ENCODE measurements at places on chromosomes 5 and 9.

GRCh38 chr5:143279698-143280097 is 123.8 kb downstream of the NR3C1 start:
- no peak for DNase-seq

GRCh38 chr9:112408819-112409218 is 28.9 kb downstream of the HSDL2 start:
- no peak for DNase-seq

DNA sequence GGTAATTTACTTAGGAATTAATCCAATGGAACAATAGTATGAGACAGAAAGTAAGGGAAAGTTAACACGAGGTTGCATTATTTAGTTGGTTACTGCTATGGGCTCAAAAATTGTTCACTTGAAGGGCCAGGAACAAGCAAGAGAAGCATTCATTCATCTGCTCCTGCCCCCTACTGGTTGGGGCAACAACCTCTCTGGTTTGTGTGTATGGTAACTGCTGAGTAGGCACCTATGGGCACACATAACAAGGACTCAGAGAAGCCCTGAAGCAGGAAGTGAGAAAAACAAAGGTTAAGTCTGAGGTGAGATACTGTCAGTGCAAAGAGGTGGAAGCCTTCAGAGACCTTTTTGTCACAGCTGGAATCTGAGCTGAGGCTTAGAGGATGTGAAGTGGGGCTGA is 34.4 kb upstream of the RANBP6 start:
- DNase-seq, result no peak

DNA sequence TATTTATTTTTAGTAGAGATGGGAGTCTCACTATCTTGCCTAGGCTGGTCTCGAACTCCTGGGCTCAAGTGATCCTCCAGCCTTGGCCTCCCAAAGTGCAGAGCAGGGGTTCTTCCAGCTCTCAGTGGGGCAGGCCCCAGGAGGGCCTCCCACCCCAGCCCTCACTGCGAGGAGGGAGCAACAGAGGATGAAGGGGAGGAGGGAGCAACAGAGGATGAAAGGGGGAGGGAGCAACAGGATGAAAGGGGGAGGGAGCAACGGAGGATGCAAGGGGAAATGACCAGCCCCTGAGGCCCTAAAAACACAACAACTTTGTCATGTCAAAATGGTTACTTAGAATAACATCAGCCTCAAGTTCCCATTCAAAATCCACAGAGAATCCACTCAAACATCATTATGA is 10.0 kb downstream of the TRIM14 start:
- DNase-seq, result no peak

DNA sequence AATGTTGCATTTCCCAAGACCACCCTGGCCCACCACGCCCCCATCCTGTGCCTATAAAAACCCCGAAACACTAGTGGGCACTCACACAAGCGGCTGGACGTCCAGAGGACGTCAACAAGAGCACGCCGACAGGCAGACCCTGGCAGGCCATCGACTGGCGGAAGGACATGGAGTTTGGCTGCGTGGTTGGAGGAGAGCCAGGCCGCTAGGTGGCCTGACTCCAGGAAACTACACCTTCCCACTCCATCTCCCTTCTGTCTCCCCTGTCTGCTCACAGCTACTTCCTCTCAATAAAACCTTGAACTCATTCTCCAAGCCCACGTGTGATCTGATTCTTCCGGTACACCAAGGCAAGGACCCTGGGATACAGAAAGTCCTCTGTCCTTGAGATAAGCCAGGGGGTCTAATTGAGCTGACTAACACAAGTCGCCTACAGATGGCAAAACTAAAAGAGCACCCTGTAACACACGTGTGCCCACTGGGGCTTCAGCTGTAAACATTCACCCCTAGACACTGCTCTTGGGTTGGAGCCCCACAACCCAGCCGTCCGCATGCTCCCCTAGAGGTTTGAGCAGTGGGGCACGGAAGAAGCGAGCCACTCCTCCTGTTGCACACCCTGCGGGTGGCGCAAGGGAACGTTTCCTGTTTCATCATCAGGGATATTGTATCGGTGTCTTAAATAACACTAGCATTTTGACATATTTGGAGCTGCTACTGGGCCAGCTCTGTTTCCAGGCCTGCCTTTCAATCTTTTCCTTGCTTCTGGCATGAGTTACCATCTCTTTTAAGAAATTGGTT is 54.5 kb upstream of the TAF11L2 start:
- DNase-seq, result no peak

DNA sequence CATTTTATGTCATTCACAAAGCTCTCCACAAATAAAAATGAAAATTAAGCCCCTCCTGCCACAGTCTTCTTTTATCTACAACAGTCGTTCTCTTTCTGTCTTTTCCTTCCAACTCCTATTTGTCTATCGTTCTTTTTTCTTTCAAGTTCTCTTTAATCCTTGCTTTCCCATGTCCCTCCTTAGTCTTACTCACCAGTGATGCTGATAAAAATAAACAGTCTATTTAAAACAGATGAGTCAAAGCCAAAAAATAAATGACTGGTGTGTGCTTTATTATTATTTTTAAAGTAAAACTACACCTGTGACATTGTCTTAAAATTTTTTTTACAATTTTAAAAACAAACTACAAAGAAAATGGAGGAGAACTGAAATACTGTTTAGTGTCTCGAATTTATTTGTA is 137.1 kb upstream of the TMEM161B start:
- no peak for DNase-seq

- DNase-seq, result no peak
These were observed 188.4 kb downstream of the SNCAIP start for GRCh38 chr5:122500245-122501088.

DNA sequence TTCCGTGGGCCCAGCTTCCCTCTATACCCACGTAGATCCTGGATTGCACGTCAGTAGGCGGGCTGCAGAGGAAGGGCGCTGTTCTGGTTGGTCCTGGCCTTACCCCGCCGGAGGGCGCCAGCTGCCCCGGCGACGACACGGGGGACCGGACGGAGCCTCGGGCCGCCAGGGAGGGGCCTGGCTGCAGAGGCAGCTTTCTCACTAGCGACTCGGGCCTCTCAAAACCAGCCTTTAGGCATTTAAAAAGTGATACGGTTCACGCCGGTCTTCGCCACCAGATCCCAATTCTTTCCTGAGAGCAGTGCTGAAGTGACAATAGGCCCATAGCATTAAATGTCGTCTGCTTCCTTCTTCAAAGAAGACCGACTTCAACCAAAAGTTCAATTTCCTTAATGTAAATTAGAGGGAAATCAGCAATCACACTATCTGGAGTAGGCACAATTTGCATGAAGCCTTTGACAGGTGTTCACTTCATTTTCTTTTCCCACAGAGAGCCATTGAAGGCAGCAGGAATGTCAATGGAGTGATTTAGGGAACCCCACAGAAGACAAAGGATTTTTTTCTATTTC is 17.6 kb upstream of the UBE2D2 start:
- peak; percentile 48 for DNase-seq

DNA sequence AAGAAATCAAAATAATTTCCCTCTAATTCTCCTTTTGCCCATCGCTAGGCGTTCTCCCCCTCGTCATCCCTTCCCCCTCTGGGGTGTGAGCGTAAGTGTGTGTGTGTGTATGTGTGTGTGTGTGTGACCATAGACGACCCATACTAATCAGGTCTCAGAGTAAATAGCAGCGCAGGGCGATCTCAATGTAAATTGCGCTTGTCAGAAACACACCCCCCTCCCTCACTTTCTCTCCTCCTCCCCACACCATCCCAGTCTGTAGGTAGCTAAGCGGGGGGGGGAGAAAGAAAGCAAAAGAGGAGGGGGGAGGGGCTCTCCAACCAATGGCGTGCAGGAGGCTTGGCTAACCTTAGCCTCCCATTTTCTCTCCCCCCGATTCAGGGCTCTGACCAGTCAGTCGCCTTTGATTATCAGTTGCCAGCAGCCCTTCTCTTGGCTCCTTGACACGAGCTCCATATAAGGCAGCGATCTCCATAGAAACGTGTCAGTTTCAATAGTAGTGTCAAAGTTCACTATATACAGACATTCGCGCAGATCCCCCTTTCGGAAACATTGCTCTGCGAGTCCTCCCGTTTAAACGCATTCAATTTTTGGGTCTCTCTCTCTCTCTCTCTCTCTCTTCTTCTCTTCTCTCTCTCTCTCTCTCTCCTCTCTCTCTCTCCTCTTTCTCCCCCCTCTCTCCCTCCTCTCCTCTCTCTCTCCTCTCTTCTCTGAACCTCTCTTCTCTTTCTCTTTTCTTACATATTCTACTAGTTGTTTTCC is at the start of gene NR2F1:
Gene NR2F1 (plus strand): TSS at position 546 of the 762 bp plus-strand sequence. CDS start 1,802 bp downstream, outside the sequence.
- peak; percentile 56 for DNase-seq

DNA sequence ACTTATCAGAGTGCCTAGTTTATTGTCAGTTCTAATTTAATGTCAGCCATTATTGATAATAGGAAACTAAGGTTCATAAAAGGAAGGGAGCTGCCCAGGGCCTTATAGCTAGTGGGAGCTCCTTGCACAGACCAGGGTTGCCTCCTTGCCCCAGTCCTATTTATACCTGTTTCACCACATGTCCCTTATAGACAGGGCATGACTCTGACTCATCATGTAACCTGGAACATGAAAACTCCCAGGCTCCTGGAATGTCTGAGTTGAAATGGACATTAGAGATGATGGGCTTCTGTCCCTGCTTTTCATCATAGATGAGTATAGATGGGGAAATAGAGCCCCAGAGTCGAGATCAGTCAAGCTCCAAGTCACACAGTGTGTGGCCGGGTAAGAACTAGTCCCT is 21.1 kb downstream of the FAT2 start:
- DNase-seq, result no peak

GRCh38 chr5:8606231-8606630 is 737.3 kb downstream of the MTRR start:
- no peak for DNase-seq

GRCh38 chr5:144484124-144484897 is 313.6 kb downstream of the KCTD16 start:
- no peak for DNase-seq

- no peak for DNase-seq
These were observed 35.7 kb upstream of the ADRB2 start for GRCh38 chr5:148790545-148791333.

DNA sequence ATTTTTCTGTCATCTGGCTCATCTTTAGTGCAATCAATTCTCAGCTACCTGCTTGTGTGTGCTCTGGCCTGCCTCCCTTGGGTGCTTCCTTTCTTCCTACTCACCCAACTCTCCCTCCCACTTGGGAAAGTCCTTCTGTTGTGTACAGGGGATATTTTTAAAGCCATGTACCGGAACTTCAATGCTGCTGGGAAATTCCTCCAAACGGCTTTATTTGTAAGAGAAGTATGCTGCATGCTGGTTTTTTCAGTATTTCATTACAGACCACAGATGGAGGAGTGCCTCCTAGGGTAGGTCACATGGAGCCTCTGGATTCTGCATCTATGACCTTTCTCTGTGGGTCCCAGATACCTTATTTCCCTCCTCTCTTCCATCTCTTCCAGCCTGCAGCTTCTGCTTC is 5.4 kb upstream of the HMHB1 start:
- no peak for DNase-seq

DNA sequence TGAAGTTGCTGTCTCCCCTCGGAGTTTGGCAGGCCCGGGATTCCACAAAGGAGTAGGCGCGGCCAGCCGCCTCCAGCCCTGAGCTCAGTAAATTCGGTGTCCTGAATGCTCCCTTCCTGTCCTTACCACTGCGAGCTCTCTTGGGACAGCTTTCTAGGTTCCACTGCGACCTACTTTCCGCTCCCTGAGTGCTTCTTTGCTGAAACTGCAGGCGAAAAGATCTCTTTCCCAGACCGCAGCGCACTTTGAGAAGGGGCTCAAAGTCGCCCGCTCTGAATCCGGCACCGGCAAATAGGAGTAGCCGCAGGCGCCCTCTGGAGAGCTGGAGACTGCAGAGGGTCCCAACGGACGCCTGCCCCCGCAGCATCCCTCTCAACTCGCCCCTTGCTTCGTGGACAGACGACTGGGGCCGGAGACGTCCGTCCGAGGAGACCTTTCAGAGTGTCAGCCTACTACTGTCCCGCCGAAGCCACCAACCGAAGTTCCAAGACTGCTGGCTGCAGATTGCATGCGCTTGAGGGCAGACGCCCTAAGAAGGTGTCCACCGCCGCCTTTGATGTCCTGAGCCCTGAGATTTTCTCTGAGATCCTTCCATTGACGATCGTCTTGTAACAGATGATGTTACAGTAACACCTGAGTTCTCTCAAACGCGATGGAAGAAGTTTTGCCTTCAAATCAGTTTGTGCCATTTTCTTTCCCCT is 96.0 kb downstream of the ANXA2R start:
- no peak for DNase-seq

GRCh38 chr5:164581889-164582288 is 1076.5 kb downstream of the MAT2B start:
- DNase-seq, result no peak

DNA sequence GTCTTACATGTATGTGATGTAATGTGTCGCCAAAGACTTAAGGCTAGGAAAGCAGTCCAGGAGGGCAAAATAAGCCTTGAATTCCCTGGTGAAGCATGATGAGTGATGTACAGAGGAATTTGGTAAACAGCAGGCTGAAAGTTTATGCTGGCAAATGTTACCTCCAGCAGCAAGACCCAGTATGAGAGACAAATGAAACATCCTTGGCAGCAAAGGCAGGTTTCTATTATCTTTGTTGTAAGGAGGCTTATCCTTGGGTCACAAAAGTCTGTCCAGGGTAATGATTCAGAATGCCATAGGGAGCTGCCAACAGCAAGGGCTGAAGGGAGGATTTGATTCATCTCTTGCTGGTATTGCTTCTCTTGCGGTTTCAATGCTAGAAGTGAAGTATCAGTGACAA is 75.9 kb upstream of the HTR4 start:
- no peak for DNase-seq

- no peak for DNase-seq
These were observed 22.0 kb downstream of the SLC36A1 start for GRCh38 chr5:151469386-151469785.
